ENCODE measurements at places on chromosomes 2 and 18.

- DNase-seq = no peak
Measured at GRCh38 chr18:61998335-61998734, 105.5 kb upstream of the RNF152 start.

DNA sequence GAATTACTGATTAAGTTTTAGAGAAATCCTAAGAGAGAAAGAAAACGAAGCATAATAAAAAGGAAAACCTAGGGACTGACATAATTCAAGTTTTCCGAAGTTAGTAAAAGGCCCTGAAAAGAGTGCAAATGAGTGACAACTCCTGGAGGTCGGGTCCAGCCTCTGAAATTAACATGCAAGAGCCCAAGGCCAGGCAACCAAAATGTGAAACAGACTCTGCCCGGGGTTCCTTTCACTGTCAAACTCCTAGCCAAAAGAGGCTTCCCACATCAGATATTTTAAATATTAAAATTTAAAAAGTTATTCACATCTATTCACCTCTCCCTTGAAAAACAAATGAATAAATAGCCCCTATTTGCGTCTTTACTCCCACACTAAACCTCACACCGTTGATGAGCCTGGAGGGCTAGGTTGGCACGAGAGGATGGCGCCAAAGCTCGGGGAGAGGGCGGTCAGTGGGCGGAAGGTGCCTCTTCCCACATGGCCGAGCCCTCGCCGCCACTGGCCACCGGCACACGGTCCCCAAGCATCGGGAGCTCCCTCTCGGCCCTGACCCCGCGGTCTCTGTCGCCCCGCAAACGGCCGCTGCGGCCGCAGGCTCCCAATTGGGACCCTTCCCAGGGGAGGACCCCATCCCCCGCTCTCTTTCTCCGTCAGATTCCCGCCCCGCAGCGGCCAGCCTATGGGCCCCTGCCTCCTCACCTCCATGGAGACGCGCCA lies 630 bp downstream of the PPM1G start:
- no peak for DNase-seq

DNA sequence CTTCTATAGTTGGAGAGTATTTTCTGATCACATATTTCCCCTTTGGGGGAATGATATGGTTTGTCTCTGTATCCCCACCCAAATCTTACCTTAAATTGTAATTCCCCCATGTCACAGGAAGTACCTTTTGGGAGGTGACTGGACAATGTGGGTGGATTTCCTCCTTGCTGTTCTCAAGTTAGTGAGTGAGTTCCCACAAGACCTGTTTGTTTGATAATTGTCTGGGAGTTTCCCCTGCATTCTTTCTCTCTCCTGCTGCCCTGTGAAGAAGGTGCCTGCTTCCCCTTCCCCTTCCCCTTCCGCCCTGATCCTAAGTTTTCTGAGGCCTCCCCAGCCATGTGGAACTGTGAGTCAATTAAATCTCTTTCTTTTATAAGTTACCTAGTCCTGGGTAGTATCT lies 222.7 kb upstream of the SLC39A10 start:
- no peak for DNase-seq

GRCh38 chr2:10255189-10256030 lies 47.3 kb upstream of the HPCAL1 start:
- DNase-seq = no peak

- no peak for DNase-seq
Measured at GRCh38 chr18:77668219-77668618, 418.6 kb downstream of the GALR1 start.

DNA sequence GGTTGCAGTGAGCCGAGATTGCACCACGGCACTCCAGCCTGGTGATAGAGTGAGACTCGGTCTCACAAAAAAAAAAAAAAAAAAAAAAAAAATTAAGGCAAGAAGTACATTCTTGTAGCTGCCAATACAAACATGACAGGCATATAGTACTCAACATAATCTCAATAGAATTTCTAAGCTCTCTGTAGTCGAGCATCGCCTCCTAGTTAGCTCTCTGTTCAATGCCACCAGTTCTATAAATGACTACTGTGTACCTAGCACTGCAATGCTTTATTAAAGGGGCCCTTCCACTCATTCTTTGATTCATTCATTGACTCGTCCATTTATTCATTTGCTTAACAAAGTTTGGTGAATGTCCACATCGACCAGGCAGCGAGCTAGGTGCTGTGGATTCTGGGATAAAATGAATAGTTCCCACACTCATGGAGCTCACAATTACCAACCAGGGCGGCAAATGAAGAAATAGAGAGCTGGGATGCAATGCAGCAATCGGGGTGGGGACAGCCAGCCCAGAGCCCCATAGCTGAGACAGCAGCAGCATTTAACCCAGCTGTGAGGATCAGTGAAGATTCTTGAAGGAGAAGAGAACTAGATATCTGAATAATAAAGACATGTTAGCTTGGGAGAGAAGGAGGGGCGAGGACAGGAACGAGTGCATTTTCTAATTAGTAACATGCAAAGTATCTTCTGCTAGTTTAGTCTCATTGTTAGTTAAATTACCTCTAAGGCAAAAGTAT lies 349.8 kb downstream of the LPIN1 start:
- no peak for DNase-seq

- DNase-seq = no peak
Measured at GRCh38 chr2:190178066-190178722, 115.7 kb upstream of the MSTN start.

GRCh38 chr2:111072220-111072871 lies 48.4 kb upstream of the BCL2L11 start:
- no peak for DNase-seq

DNA sequence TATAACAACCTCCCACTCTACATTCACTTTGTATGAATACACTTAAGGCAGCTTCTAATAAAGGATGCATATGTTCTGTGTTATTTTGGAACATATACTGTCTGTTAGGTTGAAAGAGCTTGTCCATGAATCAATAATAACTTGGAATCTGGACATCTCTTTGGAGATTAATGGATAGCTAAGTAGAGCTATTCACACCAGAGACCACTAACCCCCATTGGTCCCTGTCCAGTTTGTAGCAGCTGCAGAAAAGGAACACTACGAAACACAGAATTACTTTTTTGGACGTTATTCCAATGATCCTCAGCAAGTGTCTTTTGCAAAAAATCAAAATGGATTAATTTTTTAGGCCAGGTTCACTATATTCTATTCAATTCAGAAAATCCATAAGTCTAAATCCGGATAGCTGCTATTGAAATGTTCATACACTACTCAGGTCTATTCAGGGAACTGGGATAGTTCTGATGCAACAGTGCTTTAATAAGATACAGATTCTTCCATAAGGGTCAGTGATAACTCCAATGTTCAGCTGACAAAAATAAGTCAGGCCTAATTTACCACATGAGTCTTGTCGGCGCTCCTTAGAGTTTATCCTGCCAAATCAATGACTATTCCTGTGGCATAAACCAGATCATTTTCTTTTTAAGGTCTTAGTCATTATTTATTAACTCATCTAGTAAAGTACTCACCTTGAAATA lies 44.2 kb downstream of the NRXN1 start:
- no peak for DNase-seq

- DNase-seq = no peak
Measured at GRCh38 chr2:134583462-134583861, 135.3 kb downstream of the TMEM163 start.

- DNase-seq = no peak
Measured at GRCh38 chr2:78913257-78913656, 112.2 kb upstream of the REG3G start.

- no peak for DNase-seq
Measured at GRCh38 chr18:44502790-44503189, 177.9 kb upstream of the SETBP1 start.

GRCh38 chr2:42337356-42337820 lies 23.6 kb downstream of the COX7A2L start:
- no peak for DNase-seq

DNA sequence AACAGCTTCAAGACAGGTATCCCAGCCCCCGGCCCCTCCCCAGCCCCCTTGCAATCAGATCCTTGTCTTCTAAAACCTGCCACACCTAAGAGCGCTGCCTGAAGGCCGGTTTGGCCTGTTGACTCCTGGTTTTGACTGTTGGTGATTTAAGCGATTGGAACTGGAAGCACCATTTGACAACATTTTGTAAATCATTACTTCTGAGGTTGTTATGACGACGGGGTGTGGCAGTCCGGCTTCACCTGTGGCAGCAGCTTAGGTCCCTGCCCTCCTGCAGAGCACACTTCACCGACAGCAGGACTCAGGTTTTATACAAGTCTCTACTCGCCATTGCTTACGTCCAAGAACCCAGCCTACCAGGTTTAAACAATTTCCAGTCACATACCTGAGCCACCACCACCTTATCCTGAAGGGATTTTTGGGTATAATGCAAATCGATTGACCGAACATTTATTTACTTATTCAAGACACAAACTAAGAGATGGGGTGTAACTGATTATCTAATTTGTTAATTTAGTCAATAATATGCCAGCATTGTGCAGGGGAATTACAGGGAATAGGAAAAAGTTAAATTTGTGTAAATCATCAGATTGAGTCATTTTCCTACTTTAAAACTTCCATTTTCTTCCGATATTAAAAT lies 707 bp upstream of the DGUOK start:
- DNase-seq = no peak

- no peak for DNase-seq
Measured at GRCh38 chr2:144099340-144099739, 420.6 kb downstream of the ZEB2 start.

DNA sequence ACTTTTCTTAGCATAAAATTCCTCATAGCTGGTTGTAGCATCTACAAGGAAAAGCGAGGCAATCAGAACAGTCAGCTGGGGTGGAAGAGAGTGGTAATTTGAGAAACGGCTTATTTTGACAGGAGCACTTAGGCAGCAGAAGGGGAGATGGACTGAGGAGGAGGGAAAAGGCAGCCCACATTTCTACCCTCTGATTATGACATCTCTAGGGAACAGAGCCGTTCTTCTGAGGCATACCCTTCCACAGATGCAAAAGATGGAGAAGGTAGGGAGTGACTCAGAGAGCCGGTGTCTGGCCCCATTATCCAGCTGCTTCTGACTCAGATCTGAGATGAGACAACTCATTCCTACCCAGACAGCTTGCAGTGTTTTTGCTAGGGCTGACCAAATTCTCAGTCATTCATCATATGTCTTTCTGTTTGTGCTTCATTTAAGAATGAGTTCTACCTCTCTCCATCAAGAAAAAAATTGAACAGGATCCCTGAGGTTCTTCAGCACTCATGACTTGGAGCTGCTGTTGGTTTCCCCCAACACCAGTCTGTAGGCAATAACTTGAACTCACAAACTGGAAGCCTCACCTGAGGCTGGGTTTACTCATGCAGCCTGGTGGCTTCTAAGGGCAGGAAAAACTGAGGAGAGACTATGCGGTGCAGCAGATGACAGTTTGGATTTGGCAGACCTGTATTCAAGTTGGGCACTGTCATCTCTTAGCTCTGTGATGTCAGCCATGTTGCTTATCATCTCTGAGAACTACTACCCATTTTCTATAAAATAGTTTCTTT lies 15.9 kb upstream of the SEC11C start:
- no peak for DNase-seq

DNA sequence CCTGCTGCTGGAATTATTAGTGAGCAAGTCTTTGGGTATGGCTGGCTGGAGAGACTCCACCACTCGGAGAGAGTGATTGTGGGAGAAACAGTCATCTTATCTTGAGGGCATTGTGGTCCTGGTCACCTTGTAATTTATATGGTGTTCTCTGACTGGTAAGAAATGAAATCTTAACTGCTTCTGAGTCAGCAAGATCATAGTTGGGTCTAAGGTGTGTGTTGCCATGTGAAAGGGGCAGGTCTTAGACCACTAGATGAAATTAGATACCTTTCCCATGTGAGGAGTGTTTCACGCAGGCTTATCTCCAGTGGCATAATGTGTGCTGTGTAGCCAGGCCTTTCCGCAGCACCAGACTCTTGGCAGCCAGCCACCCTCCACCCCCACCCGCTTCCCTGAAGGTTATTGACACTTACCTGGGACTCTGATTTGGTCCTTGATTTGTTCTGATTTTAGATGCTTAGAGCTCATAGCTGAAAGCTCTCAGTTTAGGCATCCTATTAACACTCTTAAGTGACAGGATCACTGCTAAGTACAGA lies 7.7 kb downstream of the MAPRE3 start:
- DNase-seq = no peak

DNA sequence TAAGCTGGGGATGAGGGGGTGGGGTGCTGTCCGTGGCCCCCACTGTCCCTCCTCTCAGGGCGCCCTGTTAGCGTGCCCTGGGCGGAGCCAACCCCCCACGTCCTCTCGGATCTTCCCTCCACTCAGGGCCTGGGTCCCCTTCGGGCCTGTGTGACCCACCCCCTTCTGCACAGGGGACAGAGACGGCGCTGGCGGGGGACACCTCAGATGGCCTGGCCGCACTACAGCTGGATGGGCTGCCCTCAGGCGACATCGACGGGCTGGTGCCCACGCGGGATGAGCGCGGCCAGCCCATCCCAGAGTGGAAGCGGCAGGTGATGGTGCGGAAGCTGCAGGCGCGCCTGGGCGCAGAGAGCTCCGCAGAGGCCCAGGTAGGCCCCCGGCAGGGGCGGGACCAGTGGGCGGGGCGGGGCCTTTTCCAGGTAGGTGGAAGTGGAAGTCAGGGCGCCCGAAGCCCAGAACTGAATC lies 9.9 kb upstream of the KLHL30 start:
- no peak for DNase-seq

- DNase-seq = no peak
Measured at GRCh38 chr2:120984452-120985173, 248.9 kb downstream of the GLI2 start.

GRCh38 chr2:131156452-131157149 lies 51.5 kb downstream of the PLEKHB2 start:
- DNase-seq = no peak

DNA sequence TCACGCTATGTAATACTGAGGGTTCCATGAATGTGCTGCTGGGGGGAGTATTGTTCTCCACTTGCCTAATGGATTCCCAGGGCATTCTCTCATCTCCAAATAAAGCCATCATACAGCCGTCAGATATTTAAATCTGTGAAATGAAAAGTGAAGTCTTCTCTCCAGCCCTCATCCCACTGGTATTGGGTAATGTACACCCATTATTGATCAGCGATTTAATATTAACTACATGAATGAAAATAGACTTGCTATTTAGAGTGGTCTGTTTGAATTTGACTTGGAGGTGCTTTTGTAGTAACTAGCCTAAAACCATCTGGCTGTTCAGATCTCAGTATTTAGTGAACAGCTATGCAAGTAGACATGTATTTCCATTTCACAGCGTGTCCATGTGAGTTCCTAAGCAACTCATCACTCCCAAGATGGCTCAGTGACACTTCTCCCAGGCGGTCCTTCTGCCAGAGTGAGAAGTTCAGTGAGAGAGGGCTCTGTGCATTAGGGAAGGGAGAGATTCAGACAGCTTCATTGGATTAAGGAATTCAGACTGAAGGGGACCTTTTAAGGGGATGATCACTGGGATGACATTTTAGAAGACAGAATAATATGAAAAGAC lies 140.7 kb downstream of the WDSUB1 start:
- DNase-seq = no peak

- DNase-seq = no peak
Measured at GRCh38 chr2:220033546-220033945, 406.1 kb downstream of the SLC4A3 start.

GRCh38 chr2:226325526-226325925 lies 474.1 kb downstream of the IRS1 start:
- DNase-seq = no peak

- DNase-seq = no peak
Measured at GRCh38 chr2:54862742-54863141, 139.3 kb downstream of the EML6 start.

Data from stimulated activated CD4-positive, alpha-beta T cell treated with anti-CD3 and anti-CD28 coated beads, TNF-alpha, amount 100 ng/mL, for 1 hour (primary cell).